ENCODE measurements at places on chromosomes 2 and 18. TPM values are rescaled to one million over a fixed set of nuclear protein-coding genes. Genes with fewer than 3 reads are reported as not detected.

Gene GALNT5
- 0.16 TPM for total RNA-seq

Gene DYSF
- 15.7 TPM for total RNA-seq

Gene EHD3
- 9.2 TPM for total RNA-seq

Gene GPR45
- total RNA-seq, result not detected

Gene CDH19
- total RNA-seq, result 12.9 TPM

Measured in breast epithelium (tissue), 4 donors.